ENCODE measurements at places on chromosomes 4 and X.

DNA sequence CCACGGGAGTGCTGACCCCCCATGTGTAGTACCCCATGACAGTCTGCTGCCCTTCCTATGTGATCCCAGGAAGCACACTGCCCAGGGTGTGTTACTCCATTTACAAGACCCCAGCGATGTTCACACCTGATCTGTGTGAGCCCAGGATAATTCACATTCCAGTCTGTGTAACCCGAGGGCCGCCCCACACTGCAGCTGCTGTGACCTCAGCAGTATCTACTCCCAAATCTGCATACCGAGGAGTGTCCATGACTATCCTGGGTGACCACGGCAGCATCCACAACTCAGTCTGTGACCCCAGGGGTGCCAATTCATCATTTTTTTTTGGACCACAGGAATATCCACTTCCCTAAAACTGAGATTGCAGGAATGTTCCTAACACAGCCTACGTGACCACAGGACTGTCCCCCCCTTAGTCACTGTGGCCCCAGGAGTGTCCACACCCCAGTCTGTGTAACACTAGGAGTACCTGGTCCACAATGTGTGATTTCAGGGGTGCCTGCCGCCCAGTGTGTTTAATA is 7.8 kb upstream of the GLOD5 start:
- no peak for DNase-seq

GRCh38 chrX:108946531-108946930 is 210.2 kb upstream of the IRS4 start:
- DNase-seq: no peak

- DNase-seq: peak; percentile 60
These were observed 99.9 kb upstream of the TENM3 start for GRCh38 chr4:182143086-182143821.

- DNase-seq: no peak
These were observed at the start of gene FLNA for GRCh38 chrX:154374313-154375155. FLNA (minus strand) TSS chrX:154374634; CDS start chrX:154371245, 3,389 bp downstream.

DNA sequence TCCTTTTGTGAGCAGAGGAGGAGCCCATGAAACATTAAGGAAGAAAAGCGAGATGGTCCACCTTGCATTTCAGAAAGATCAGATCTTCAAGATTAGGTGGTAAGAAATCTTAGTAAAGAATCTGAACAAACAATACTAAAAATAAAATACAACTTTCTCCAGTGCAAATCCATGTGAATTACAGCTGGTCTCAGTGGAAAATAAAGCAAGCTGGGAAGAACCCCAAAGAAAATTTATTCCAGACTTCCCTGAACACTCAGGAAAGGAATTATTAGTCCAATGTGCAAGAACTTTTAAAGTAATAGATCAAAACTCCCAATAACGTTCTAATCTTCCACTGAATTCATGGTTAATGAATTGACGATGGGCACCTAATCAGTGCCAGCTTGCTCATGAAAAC is 37.3 kb upstream of the C1QTNF7 start:
- no peak for DNase-seq

- DNase-seq: no peak
These were observed 113.9 kb upstream of the ANXA3 start for GRCh38 chr4:78437608-78438088.

DNA sequence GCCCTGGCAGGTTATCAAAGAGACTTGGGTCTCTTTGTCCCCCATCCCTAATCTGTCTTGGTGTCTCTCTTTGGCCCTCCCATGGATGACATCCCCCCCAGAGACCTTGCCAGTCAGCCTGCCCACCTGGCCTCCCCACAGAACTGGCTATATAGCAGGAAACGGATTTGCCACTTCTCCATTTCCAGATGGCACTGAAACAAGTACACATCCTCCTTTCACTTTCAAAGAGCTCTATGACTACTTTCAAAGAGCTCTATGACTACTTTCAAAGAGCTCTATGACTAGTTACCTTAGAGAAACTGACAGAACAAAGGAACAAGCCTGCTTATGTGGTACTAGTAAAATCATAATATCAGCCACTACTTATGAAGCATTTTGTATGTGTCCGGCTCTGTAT is 175.3 kb downstream of the MAML3 start:
- no peak for DNase-seq

DNA sequence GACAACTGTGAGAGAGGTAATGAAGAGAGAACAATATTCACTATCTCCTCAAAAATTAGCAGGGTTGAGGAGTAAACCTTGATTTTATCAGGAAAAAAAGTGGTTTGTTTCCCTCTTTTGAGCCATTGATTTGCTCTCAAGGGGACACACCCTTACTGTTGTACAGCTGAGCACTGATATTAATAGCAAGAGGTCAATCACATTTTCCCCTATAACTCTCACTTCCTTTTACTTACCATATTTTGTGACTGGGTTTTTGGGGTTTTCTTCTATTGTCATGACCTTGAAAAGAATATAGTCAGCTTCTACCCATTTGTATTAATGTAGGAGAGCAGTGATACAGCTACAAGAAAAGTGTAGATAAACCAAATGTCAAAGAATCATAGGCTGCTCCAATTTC is 70.2 kb upstream of the LONRF3 start:
- DNase-seq: no peak

- DNase-seq: no peak
These were observed 35.9 kb downstream of the MAGEA1 start for GRCh38 chrX:153214934-153215333.

DNA sequence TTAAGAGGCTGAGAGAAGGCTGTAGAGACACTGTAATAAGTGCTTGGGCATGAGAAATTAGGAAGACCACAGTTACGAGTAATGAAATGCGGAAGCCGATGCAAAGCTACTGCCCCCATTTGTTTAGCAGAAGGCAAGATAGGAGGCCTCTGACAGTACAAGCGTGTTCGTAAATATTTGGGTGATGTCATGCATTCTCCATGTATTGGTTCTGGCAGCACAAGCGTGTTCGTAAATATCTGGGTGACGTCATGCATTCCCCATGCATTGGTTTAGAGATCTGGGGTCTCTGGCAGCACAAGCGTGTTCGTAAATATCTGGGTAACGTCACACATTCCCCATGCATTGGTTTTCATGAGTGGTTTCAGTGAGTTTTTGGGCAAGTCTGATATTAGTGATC is 661.5 kb upstream of the FRG1 start:
- DNase-seq: no peak

DNA sequence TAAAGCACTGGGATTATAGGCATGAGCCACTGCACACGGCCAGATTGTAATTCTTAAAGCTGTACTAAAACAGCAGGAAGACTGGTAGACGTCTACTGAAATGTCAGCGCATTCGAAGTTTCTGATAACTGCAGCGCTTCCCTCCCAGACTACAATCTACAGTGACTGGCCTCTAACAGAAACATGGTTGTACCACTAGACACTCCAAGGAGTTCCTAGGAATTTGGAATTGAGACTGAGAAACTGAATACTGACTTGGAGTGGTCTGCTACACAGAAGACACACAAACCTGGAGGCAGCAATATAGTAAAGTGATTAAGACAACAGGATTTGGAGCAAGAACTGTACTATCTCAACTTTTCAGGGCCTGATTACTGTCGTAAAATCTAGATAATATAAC is 937 bp downstream of the HELQ start:
- peak; percentile 9 for DNase-seq

DNA sequence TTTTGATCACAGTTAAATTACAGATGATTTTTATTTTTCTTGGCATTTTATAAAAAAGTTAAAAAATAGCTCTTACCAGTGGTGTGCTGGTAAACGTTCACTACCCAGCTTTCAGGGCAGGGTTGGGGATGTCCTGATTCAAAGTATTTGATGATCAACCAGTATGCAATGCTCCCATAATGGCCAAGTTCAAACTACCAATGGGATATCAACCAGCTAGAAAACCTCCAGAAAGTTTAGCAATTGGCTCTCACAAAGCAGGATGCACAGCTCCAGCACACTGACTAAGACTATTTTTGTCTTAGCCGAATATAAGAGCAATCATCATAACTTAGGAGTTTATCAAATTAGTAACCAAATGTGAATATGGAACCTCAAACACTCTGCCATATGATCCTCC is 108.0 kb upstream of the PDE5A start:
- no peak for DNase-seq

GRCh38 chr4:94519019-94519418 is 67.3 kb downstream of the PDLIM5 start:
- DNase-seq: no peak

DNA sequence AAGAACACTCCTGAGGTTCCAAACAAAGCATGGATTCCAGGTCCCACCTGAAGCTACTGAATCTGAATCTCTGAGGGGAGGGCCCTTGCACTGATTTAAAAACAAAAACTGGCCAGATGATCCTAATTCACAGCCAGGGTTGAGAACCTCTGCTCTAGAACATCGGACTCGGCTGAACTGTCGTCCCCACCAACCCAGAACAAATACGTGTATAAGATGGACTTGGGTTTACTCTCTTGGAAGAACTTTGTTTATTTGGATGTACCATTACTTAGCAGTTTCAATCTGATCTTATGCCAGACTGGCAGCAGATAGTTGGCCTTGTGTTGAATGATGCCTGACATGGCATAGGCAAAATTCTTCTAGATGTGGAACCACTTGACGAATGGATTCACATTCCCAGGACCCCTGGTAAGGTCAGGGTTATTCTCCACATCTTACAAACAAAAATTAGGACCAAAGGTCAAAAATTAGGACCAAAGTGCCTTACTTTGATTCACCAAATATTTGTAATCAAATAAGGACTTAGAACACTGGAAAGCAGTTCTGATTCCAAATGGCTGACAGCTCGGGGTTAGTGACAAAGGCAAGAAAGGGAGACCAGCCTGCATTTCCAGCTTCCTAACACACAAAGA is 29.0 kb downstream of the CHST7 start:
- DNase-seq: no peak

GRCh38 chr4:56619816-56620215 is 61.3 kb downstream of the HOPX start:
- no peak for DNase-seq

DNA sequence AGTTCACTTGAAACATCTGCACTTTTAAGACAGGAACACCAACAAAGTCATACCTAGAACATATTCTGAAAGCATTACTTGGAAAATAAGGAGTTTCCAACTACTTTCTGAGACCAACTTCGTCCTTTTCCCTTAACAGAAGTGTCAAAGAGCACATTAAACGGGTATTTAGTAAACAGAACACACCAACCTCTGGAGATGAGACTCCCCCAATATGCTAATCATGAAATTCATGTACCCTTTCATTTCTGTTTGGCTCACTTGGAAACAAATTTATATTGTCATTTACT is 69.2 kb downstream of the NOCT start:
- DNase-seq: no peak

GRCh38 chr4:73727685-73728084 is 12.7 kb upstream of the CXCL8 start:
- no peak for DNase-seq

- DNase-seq: no peak
These were observed at the start of gene INPP4B for GRCh38 chr4:142846108-142846728. INPP4B (minus strand) TSS chr4:142846301.

GRCh38 chrX:54808109-54808604 is 612 bp downstream of the MAGED2 start:
- no peak for DNase-seq

DNA sequence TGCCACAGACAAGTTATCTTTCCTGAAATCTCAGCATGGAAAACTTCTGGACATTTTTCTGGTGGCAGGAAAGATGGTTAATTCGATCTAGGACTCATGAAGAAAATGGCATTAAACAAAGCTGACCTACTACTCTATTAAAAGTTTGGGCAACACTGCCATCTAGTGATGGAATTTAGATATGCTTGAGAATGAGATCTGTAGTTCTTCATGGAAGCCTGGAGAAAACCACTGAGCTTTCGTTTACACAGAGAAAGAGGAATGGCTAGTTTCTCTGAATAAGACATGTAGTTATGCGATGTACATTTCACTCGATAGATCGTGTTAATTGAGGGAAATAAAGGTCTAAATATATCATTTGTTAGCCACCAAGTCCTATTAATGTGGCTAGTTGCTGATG is 51.7 kb upstream of the CHRDL1 start:
- DNase-seq: peak; percentile 29

DNA sequence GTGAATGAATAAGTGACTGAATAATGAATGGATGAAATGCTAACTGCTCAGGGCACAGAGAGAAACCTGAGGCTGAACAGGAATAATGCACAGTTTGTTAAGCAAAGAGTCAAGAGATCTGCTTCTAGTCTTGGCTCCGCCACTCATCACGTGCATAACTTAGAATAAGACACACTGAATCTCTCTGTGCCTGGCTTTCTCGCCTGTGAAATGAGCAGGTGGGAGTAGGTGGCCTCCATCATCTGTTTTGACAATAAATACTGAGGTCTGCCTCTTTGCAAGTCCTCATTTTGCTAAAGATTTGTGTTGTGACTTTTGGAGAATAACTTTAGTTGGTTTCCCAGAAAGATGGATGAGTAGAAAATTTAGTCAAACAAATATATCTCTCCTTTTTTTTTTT is 318.0 kb downstream of the FBXW7 start:
- DNase-seq: no peak

DNA sequence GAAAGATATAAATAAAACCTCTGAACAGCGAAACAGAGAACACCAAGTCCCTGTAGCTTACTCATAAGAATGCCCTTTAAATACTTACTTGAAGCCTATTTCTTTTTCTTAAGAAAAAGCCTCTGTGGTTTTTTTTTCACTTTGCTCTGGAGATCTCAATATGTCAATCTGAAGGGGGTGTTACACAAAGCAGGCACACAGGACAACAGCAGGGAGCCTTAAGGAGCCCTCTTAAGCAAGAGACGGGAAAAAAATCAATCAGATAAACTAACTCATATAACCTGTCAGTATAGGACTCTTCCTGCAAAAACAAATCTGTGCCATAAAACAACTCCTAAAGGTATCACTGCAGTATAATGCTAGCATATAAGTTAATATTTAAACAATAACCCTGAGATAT is 611.1 kb upstream of the ATOH1 start:
- no peak for DNase-seq

- DNase-seq: no peak
These were observed 379.7 kb upstream of the FAT1 start for GRCh38 chr4:187103351-187103750.

GRCh38 chr4:78218260-78218659 is 161.1 kb downstream of the FRAS1 start:
- DNase-seq: no peak

GRCh38 chrX:93322110-93322509 is 351.3 kb downstream of the NAP1L3 start:
- DNase-seq: no peak

DNA sequence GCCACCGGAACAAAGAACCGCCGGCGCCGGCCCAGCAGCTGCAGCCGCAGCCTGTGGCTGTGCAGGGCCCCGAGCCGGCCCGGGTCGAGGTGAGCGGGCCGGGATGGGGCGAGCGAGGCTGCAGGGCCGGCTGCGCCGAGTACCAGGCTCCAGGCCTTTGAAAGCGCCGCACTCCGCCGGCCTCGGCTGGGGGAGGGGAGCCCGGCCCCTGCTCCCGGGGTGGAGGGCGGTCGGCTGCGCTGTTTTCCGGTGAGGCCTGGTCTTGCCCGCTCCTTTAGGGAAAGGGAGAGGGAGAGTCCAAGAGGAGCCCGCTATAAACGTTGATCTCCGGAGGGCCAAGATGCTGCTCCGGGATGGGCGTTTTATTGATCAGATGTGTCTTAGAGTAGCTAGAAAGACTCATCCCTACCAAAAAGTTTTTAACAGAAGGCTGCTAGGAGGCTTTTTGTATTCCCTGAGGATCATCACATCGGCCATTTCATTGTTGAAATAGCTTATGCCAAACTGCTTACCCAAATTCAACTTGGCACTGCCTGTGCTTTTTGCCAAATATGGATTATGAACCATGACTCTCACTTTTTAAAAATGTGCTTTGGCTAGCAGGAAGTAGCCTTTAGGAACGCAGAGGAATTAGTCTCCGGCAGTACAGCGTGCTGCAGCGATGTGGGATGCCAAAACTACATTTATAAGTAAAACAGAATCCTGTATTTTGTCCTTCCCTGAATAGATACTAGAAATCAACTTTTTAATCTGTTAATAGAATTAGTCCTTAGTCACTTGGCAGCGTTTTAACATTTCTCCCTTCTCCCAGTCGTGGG is 760 bp downstream of the TMEM165 start:
- DNase-seq: no peak
